GM12864 (cell line): ENCODE measurements at places on chromosomes 2 and 18.

DNA sequence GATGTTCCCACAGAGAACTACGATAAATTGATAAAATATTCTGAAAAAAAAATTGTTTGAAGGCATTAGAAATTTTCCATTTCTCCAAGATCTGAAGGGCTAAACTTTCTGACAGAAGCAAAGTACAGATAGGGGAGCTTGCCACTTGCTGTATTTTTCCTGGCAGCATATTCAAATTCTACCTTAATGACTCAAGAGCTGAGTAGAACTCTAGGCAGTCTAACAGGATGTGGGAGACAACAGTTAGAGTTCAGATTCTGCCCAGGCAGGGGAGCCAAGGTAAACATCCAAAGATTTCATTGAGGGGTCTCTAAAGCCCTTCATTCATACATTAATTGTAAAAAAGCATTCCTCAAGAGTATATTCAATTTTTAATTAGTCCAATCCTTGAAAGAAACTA is 46.0 kb upstream of the RIT2 start:
- no peak for DNase-seq

DNA sequence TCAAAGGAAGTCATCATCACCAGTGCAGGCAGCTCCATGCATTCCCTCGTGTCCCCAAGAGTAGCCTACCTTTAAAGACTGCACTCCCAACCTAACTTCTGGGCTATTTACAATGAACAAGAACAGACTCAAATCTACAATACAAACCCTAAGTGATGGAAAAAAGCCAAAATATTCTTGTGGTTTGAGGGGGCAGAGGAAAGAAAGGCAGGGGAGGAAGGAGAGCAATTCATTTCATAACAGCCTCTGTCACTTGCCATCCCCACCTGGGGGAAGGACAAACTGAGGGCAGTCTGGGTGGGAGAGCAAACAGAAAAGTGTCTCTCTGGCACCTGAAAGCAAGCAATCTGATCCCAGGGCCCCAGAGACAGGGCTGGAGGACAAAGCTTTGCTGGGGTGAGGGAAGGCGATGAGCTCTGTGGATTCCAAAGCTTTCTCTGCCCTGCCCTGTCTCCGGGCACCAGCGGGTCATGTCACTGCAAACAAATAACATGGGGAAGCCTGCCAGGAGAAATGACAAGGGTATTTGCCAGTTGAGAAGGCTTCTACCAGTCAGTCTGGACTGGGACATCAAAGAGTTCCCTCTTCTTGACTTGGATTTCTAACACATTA is 528.0 kb upstream of the TNP1 start:
- no peak for DNase-seq

GRCh38 chr2:223051693-223052289 is at the start of gene KCNE4:
Gene KCNE4 (plus strand): TSS chr2:223052190. CDS start chr2:223052831, 641 bp downstream.
- DNase-seq: no peak

GRCh38 chr2:68901561-68901960 is 30.4 kb upstream of the BMP10 start:
- no peak for DNase-seq

DNA sequence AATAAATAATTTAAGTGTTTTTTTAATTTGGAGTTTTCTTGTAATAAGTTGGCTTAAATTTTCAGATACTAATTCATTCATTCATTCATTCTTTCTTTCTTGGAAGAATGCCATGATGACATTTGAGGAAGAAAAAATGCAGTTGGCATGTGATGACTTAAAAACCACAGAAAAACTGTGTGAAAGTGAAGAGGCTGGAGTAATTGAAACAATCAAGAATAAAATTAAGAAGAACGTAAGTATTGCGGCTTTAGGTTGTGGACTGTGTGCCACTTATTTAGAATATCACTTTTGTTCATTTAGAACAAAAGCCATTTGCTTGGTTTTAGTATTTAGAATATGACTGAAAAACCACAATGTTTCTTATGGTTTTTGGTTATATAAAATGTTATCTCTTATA is 51.4 kb downstream of the TTC39C start:
- DNase-seq: no peak

DNA sequence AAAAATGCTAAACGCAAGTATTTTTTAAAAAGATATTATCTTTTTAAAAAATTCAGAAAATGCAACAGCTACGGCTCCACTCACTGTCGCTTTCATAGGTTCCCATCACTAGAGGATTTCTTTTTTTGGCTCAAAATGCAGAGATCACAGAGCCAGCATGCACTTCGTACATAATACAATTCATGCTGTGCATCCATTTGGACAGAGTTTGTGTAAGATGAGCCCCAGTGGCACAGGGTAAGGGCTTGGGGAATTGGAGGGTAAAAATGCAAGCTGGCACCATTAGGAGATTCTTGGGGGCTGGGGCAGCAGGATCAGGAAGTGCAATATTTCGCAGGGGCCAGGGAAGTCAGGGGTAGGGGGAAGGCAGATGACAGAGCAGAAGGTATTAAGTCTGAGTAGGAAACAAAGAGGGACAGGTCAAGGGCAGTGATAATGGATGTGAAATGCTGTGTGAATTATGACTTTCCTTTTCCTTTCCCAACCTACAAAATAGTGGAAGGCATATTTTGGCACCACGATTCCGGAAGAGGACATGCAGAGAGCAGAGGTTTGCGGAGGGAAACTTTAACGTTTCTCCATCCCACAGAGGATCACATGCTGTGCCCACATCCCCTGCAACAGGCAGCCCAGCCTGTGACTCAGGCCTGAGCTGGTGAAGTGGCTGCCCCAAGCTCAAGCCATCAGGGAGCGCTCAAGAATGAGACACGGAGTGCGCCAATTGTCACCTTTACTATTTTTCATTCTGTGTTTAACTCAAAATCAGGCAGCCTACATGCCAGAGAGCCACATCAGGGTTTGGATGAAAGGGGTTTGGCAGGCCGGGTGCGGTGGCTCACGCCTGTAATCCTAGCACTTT is 4.7 kb downstream of the CAPG start:
- no peak for DNase-seq

GRCh38 chr2:98027538-98027937 is 31.8 kb upstream of the TMEM131 start:
- DNase-seq: peak; percentile 51

GRCh38 chr2:150924878-150925277 is 336.8 kb downstream of the RBM43 start:
- DNase-seq: no peak

GRCh38 chr2:223731503-223731902 is 105.9 kb downstream of the AP1S3 start:
- no peak for DNase-seq

- DNase-seq: no peak
These were observed 57.9 kb downstream of the WDR75 start for GRCh38 chr2:189499137-189499536.

DNA sequence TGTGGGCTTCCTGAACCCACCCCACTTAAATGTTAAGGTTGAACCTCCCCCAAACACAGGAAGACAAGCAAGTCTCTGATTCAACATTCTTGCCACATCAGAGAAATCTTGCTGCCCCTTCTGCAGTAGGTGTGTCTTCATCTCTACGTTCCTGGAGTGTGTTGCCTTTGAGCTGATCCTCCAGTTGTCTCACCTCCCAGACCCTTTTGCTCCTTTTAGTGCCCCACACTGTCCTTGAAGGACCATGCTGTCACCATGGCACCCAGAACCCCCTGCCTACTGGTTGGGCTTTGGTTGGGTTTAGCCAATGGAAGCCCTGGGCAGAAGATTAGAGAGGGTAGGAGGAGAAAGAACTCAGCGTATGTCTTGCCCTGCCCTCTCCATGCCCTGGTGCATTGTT is 10.7 kb downstream of the CAB39 start:
- no peak for DNase-seq

GRCh38 chr2:71526975-71527374 is 73.6 kb downstream of the DYSF start:
- DNase-seq: no peak

DNA sequence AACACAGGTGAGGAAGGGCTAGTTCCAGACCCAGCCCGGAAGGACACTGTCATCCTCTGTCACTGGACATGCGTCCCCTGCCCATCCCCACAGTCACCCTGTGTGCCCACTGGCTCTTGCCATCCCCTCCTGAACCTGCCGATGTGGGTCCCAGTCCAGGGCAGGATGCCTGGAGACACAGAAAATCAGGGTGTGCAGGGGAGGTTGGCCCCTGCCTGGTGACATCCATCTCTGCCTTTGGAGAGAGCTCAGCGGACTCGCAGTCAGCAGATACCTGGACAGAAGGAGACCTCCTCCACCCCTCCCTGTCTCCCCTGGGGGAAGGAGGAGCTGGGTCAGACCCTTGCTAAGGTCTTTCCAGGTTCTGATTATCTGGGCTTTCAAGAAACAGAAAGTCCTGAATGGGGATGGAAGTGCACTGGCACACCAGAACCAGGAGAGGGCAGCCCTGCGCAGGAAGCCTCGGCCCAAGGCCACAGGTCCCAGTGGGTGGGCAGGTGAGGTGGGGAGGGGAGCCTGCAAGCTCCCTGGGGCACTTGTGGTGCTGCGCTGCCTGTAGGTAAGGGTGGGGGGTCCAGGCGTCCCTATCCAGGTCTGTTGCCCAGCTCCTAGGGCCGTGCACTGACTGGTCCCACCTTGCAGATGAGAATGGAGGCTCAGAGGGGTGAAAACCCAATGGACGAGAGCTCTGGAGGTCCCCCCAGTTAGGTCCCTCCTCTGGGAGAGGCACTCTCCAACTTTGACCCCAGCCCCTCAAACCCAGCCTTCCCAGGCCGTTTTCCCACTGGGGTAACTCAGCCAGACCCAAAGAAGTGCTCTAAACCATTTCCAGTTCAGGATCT is 9.7 kb upstream of the OTOS start:
- no peak for DNase-seq

DNA sequence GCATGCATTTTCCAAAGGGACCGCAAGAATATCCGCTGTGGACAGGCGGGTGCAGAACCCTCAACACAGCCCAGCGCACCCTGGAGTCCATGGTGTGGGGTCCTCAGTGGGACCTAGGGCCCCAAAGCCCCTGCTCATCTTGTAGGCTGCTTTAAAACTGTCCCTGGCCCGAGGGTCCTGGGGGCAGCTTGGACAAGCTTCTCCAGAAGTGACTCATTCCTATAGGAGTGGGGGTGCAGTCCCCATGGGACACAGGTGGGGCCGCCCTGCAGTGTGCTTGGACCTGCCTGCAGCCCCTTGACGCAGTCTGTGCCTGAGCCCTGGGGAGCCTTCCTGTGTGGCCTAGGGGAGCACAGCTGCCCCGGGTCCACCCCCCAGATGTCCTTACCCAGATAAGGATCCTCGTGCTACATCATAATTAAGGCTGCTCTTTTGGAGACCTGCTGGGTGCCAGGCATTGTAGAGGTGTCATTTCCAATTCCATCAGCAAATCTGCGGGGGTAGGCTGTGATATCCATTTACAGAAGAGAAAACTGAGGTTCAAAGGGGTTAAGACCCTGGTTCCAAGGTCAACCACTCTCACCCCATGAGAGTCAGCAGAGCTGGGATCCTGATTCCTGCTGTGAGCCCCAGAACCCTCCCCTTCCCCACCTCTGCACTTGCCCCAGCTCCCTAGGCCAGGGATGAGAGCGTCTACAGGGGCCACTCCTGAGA is 1.7 kb upstream of the HS6ST1 start:
- no peak for DNase-seq

- DNase-seq: no peak
These were observed 30.2 kb downstream of the ADI1 start for GRCh38 chr2:3488855-3489763.

- no peak for DNase-seq
These were observed 15.5 kb upstream of the RAB10 start for GRCh38 chr2:26018184-26019055.

GRCh38 chr2:133919285-133919684 is 334.6 kb upstream of the MGAT5 start:
- no peak for DNase-seq

GRCh38 chr2:201574766-201575165 is 68.5 kb downstream of the TMEM237 start:
- DNase-seq: no peak

GRCh38 chr2:18519914-18520450 is 40.5 kb downstream of the RDH14 start:
- DNase-seq: no peak

DNA sequence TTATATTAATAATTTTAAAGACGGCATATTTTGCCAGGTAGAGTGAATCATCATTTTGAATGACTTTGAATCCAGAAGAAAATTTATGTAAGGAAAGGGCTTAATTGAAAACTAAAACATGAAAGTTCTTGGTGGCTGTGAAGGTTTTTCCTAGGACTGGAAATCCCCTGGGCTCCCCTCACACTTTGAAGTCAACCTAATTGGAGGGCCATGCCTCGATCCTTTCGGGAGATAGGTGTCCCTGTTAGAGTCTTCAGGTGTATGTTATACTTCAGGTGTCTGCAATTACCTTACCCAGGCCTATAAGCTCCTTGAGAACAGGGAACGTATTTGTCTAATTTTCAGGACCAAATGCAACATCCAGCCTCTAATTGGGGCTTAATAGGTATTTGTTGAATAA is 73.0 kb downstream of the ARL4C start:
- no peak for DNase-seq

GRCh38 chr18:532018-532417 is 31.5 kb upstream of the COLEC12 start:
- DNase-seq: no peak

DNA sequence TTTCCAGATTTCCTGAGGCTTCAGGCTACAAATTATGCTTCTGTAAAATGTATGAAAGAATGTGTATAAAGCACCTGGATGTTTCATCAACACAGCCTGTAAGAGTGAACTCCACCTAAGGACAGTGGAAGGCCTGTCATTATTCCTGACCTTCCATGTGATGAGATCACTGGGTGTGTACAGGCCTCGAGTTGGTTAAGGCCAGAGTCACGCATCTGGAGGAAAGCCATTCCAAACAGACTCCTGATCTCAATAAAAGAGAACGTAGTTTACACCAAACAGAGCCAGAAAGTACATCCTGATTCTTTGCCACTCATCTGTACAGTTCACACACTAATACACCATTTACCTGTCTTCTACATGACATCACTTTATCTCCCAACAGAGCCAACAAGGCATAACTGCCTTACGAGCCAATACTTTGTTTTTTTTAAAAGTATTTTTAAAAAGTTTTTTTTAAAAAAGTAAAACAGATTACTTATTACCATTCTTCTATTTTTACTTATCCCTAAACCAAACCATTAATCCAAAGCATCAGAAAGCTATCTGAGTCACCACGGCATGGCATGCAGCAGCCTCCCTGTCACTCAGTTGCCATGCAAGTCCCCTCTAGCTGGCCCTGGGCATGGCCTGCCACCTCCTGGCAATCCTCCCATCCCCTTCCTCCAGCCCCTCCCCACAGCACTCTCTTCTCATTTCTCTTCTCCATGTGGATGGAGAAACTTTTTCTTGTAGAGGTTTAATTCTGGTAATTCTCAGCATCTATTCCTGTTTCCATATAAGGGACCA is 78.8 kb upstream of the TFCP2L1 start:
- DNase-seq: no peak

DNA sequence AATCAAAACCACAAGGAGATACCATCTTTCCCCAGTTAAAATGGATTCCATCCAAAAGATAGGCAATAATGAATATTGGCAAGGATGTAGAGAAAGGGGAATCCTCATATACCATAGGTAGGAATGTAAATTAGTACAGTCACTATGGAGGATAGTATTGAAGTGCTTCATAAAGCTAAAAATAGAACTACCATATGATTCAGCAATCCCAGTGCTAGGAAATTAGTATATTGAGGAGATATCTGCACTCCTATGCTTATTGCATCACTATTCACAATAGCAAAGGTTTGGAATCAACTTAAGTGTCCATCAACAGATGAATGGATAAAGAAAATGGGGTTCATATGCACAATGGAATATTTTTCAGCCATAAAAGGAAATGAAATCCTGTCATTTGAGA is 251.2 kb downstream of the ZNF804A start:
- no peak for DNase-seq
